ENCODE measurements at places on chromosomes 5 and 9.
A peak's percentile ranks its signal among the peaks of the same experiment; 100 is the strongest.

DNA sequence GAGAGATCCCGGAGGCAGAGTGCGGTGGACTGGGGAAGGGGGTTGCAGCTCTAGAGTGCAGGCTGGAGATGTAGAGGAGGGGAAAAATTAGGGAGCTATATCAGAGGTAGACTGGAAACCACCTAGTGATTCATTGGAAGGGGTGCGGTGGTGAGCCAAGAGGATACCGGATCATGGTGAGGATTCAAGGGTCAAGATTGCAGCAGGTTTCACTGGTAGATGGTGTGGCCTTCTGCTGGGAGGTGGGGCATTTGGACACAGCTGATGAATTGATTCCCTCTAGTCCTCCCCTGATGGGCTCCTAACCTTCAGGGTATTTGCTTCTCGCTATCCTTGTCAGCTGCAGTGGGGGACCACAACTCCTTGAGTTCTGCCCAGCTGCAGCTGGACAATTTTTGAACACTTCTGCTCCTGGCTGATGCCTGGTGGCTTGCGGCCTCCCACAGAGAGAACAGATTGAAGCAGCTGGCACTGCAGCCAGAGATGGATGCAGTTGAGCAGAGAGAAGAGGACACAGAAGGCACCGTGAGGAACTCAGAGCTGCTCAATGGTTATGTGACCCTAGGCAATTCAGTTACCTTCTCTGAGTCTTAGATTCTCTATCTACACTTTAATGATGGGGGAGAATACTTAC lies 134.4 kb upstream of the ABCA1 start:
- no peak for DNase-seq

GRCh38 chr5:82855893-82856550 lies 221.2 kb downstream of the TMEM167A start:
- DNase-seq: no peak

GRCh38 chr9:116662646-116663310 lies 24.3 kb upstream of the TRIM32 start:
- no peak for DNase-seq

DNA sequence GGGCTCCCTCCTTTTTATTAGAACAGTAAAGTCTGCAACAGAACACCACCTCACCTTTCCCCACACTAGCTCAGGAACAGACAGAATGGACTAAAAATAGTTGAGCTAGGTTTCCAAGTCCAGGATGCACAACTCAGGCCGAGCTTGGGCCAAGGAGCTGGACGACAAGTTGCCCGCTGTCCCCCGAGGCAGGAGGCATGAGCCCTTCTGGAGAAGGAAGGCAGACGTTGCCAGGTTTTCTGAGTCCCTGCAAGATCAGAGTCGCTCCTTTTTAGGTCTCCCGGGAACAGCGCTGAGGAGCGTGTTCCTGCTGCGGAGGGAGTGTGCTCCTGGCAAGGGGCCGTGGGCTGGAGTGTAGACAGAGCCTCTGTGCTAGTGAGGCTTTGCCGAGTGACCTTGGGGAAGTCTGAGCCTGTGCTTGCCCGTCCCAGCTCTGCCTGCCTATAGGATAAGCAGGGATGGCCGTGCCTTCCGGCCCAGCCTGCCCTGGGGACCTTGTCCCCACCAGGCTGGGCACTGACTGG lies 121.6 kb downstream of the WNK2 start:
- peak; percentile 69 for DNase-seq

DNA sequence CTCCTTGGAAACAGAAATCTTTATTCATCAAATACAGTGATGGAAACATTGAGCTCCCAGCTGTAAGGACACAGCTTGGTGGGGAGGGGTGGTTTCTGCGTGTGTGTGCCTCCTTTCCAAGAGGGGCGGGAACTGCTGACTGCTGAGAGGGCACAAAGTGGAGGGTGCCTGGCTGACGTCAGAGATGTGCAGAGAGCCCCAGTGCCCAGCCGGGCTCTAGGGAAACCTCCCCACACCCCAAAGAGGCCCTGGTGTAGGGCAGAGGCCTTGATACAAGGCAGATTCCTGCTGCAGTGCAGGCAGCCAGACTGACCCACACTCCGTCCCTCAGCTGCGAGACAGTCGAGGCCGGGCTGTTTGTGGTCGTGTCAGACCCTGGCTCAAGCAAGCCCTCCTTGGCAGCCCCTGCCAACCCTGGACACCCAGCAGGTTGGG lies 191.0 kb downstream of the CACNA1B start:
- DNase-seq: no peak

DNA sequence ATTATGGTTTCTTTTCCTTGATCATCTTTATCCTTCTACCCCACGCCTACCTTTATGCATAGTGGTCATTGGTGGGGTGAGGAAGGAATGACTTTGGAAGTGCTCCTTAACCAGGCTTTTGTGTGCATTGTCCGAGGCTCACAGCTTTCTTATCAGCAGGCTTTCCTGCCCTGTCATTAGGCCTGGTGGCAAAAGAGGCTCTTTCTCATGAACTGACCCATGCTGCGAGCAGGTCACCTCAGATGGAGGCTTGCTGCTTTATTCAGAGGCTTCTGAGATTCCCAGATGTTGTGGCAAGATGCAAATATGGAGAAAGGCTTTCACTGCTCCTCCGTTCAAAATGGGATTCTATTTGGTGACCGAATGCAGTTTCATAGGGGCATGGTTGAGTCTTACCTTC lies 57.4 kb upstream of the DMRTA1 start:
- no peak for DNase-seq

GRCh38 chr5:118580949-118581348 lies 407.4 kb downstream of the DTWD2 start:
- no peak for DNase-seq

- no peak for DNase-seq
Measured at GRCh38 chr9:32431196-32431595, 46.8 kb downstream of the ACO1 start.

GRCh38 chr9:134375430-134376385 lies 49.5 kb downstream of the RXRA start:
- no peak for DNase-seq

GRCh38 chr9:105971986-105972385 lies 277.6 kb downstream of the TMEM38B start:
- DNase-seq: no peak

DNA sequence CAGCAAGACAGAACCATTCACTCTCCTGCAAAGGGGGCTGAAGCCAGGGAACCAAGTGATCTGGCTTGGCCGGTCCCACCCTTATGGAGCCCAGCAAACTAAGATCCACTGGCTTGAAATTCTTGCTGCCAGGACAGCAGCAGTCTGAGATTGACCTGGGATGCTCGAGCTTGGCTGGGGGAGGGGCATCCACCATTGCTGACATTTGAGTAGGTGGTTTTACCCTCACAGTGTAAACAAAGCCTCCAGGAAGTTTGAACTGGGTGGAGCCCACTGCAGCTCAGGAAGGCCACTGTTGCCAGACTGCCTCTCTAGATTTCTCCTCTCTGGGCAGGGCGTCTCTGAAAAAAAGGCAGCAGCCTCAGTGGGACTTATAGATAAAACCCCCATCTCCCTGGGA lies 60.5 kb downstream of the TNFSF8 start:
- DNase-seq: no peak

DNA sequence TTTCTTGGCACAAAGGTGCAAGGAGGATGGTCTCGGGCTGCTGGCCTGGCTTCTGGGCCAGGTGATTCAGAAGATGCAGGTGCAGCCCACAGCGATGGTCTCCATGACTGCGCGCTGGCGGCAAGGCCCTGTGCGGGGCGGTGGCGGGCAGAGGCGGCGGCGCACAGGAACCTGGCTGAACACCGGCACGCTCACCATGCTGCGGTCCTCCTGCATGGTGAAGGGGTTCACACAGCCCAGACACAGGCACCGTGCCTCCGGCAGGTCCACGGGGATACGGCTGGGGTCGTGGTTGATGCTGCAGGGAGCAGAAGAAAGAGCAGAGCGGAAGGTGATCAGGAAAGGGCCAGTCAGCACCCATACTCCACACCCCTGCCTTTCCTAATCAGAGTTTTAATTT lies 4.8 kb downstream of the IL17B start:
- DNase-seq: no peak

DNA sequence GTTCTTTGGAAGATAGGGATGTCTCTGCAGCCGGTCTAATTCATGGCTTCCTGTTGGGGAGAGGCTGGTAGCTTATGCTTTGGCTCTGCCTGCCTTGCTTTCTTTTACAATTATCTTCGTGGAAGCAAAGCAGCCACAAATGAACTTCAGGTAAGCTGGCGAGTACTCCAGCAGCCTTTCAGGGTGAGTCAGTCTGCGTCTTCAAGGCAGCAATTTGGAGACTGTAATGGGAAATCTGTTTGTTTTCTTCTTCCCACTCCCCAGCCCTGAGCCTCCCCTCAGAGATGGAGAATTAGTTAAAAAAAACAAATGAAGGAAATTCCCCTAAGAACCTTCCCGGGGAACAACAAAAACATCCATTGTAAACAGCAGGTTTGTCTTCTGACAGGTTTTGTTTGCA lies 100.1 kb downstream of the PSAT1 start:
- DNase-seq: no peak

- DNase-seq: no peak
Measured at GRCh38 chr5:126234563-126235195, 188.5 kb upstream of the GRAMD2B start.

DNA sequence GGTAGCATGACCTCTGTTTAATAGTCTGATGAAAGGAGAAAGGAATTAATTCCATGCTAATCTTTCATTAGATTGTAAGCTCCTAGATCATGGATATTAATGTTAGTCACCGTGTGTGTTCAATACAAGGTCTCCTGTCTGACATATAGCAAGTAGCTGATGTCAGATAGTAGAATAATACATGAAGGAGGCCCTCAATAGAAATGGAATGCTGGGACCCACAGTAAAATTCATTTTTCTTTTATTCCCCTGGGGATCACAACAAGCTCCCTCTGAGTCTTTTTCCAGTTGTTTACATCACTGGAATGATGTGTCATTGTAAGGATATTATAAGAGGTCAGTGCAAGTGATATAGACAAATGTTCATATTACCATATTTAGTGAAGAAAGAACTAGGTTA lies 240.3 kb upstream of the TRPC7 start:
- no peak for DNase-seq

Data from suprapubic skin (tissue), 4 donors.